ENCODE measurements at places on chromosomes 2 and 18. TPM values are rescaled to one million over a fixed set of nuclear protein-coding genes. Genes with fewer than 3 reads are reported as not detected.

Gene CYP27C1
- total RNA-seq, result 1.9 TPM

- DNase-seq, result no peak
Observed at GRCh38 chr18:43022874-43023273, 92.6 kb downstream of the RIT2 start.

- DNase-seq, result no peak
Observed at GRCh38 chr18:76544511-76545345, 49.7 kb upstream of the ZNF516 start.

DNA sequence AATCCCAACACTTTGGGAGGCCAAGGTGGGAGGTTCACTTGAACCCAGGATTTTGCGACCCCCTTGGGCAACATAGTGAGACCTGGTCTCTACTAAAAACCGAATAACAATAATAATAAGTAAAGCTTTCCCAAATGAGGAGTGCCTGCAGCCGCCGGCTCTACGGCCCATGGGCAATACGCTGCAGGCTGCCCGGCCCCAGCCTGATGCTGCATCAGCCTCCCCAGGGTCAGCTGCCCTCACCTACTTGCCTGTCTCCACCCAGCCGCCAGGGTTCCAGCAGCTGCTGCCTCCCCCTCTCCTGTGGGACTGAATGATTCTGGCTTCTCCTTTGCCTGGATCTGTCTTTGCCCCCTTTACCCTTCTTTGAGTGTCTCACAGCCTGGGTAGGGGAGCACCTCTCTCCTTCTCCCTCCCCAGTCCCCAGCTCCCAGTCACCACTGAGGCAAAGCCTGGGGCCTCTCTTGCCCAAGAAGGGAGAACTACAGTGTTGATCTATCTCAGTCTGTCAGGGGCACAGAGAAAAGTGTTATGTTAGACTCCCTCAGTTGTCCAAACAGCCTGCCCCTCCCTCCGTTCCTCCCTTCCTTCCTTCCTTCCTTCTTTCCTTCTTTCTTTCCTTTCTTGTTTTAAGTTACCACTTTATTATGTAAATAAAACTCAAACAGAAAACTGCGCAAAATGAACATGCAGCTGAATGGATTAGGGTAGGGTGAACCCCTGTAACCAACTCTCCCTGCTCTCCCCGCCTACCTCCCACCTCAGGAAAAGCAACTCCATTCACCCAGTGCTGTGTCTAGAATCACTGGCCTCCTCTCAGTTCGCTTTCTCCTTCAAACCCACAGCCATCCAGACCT, 38.2 kb upstream of the NPAS2 start:
- DNase-seq, result no peak

DNA sequence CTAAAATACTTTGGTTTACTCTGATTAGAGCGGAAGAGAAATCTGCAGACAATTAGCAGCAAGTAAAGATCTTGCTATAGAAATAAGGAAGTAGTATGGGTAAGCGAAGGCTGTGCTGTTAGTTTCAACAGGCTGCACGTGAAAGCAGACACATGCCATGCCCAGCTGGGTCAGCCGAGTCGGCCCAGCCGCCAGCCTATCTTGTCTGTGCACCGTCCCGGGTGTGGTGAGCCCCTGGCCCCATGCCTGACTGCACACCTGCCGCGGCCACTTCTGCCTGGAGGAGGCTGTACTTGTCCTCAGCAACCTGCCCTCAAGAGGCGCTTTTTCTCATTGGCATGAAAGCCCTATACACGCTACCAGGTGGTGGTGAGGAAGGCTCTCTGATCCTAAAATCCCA, 185.5 kb downstream of the SEPTIN10 start:
- DNase-seq, result no peak

- DNase-seq, result no peak
Observed at GRCh38 chr2:37672104-37672869, 845 bp upstream of the CDC42EP3 start.

DNA sequence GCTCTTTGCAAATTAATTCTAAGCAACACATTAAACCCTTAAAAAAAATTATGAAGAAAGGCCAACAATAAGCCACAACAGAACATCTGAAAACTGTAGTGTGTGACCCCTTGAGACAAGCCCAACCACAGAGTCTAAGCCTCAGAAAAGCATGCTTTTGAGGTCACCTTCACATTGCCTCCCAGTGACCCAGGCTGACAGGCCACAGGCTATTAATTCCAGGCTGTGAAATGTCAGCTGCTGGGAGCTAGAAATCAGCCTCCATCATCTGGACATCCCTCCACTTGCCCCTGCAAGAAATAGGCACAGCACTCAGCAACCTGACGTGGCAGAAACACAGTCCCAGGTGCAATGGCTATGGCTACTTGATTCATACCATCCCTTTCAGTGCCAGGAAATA, 179.4 kb upstream of the ZFP36L2 start:
- no peak for DNase-seq

All from glomerular endothelial cell (primary cell).